Right kidney (tissue), 9 donors: ENCODE measurements at places on chromosomes 4 and X.

GRCh38 chrX:153725039-153725831 is 579 bp downstream of the ABCD1 start:
- DNase-seq, result no peak

GRCh38 chrX:73563738-73564068 is 706 bp downstream of the CHIC1 start:
- no peak for DNase-seq

DNA sequence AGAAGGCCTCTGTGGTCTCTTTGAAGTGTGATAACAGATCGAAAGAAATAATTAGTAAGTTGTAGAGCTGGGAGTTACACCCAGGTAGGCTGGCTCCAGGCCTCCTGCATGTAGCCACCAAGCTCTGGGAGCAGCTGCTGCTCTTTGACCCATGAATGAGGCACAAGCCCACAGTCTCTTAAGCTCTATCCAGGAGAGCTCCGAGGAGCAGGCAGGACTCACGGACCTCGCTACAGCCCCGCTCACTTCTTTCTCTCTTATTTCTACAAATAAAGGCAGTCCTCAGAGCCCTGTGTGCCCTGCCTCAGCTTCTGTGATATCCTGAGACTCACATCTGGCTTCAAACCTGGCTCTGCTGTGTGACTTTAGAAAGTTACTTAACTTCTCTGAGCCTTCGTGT is 86.9 kb downstream of the EVC start:
- no peak for DNase-seq

DNA sequence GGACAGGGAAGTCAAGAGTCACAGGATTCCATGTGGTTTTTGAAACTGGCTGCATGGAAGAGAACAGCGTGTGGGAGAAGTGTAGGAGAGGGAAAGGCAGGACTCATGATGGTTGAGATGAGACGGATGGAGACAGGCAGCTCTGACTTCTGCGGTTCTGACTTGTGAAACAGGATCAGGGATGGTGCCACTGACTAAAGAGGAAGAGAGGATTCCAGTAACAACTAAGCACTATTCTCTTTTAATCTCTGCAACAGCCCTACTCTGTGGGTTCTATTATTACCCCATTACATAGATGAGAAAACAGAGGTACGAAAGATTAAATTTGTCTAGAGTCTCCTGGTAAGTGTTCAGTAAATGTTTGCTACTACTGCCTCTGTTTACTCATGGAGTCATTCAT is 156.3 kb downstream of the CBR4 start:
- no peak for DNase-seq

DNA sequence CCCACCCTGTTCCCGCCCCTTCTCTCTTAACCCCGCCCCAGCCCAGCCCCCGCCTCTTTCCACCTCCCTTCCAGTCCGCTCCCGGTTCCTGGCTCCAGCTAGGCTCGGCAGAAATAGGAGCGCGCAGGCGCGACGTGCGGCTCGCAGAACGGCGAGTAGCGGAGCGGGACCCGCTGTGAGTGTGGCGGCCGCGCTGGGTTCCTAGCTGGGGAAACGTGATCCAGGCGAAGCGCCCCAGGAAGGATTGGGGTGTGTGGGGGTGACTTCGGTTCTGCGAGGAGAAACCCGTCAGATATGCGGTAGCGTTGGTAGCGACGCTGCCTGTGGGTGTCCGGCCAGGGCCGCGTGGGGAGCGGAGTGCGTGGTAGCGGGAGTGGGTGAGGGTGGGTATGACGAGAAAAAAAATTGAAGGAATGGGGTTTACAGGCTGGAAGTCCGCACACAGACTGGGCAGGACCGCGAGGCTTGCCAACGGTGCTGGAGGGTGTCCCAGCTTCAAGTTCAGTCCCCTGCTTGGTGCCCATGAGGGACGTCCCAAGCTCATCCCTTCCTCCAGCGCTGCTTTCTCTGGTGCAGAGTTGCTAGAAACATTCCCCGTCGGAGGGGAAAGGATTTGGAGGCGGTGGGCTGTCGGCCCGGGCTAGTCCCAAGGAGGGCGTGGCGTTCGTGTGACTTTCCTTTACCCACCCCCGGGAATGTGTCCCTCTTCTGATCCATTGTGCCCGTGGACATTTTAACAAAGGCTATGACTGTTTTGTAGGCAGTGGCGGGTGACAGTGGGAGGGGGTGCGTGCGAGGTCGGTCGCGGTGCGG is at the start of gene PRRG1:
Gene PRRG1 (plus strand): TSS at position 144 of the 813 bp plus-strand sequence. CDS start 56,886 bp downstream, outside the sequence.
- peak; percentile 83 for DNase-seq

GRCh38 chr4:131084997-131085396 is 1989.0 kb downstream of the C4orf33 start:
- no peak for DNase-seq

DNA sequence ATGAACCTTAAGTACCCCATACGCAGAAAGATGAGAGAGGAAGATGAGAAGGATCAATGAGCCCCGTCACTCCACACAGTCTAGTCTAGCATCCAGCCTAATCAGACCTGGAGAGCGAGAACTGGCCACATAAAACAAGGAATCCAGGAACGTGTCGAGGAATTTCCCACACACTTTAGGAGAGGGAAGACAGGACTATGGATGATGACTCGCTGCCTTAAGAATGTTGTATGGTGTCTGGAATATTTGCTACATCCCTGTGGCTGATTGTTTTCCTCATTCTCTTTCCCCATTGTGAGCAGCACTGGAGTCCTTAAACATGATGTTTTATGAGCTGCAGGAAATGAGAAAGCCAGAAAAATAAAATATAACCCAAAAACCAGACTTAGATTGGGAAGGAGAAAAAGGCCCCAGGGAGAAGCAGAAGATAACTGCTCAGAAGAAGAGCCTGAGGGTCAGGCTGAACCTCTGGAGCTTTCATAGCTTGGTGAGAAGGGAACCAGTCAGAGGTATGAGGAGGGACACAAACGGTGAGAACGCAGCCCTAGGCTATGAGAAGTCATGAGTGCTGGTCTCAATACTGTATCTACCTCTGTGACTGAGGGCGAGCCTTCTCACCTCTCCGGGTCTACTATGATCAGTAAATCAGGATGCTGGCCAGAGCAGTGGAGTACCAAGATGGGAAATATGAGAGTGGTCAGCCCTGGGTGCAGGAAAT is 139.5 kb upstream of the NOCT start:
- no peak for DNase-seq

GRCh38 chrX:16445166-16445752 is 204.7 kb upstream of the S100G start:
- no peak for DNase-seq

GRCh38 chr4:183871581-183871980 is 33.5 kb upstream of the STOX2 start:
- DNase-seq, result no peak

- DNase-seq, result no peak
Measured at GRCh38 chrX:131703646-131704045, 159.8 kb downstream of the OR13H1 start.

GRCh38 chr4:138039010-138039409 is 203.1 kb downstream of the SLC7A11 start:
- DNase-seq, result no peak

- DNase-seq, result no peak
Measured at GRCh38 chr4:6734165-6734786, 18.3 kb downstream of the BLOC1S4 start.

- DNase-seq, result no peak
Measured at GRCh38 chrX:41737065-41737464, 13.1 kb downstream of the GPR82 start.

- DNase-seq, result no peak
Measured at GRCh38 chr4:25500626-25501316, 123.7 kb downstream of the ANAPC4 start.

GRCh38 chrX:24023972-24024669 is 2.9 kb downstream of the KLHL15 start:
- no peak for DNase-seq

GRCh38 chr4:79050541-79050880 is 111.3 kb upstream of the PAQR3 start:
- DNase-seq, result no peak

GRCh38 chrX:37779857-37780256 is at the start of gene CYBB:
Gene CYBB (plus strand): TSS chrX:37780059. CDS start chrX:37780078, 19 bp downstream.
- no peak for DNase-seq

DNA sequence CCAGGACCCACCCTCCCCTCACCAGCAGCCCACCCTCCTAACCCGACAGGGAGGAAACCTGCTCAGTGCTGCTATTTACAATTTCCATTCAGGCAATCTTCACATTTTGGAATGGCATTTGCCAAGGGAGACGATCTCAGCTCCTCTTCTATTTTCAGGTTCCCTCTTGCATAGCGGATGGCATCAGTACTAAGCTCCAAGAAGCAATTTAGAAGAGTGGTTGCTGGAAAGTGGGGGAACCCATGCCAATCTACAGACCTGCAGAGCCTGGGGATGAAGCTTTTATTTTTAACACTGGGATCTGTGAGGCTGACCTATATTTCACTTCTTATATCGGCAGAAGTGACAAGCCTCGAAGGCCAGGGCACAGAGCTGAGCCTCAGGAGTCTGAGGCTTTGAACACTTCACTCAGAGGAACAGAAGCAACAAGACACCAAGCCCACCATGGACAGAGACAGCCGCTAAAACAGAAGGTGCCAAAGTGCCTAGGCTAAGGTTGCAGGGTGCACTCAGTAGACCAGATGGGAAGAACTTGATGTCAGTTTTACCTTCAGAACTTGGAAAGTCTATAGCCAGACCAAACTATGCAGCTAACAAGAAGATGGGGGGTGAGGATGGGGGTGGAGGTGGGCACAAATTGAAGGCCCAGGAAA is 44.0 kb downstream of the SCD5 start:
- DNase-seq, result no peak

DNA sequence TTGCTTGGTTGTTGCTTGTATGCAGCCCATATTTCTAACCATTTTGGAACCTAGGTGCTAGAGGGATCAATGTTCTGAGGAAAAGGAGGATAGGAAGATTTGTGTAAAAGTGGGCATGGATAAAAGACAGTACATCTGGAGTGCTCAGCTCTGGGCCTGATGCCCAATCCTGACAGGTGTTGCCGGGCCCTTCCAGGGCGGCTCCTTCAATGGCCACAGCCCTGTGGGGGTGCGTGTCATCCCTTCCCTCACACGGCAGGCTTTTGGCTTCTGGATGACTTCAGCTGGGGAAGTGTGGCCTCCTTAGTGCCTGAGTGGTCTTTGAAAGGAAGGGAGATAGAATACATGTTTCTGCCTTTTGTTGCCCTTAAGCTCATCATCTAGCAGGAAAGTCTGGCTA is 47.2 kb downstream of the NELFA start:
- DNase-seq, result no peak

GRCh38 chrX:137848266-137848905 is 282.5 kb downstream of the ZIC3 start:
- no peak for DNase-seq

DNA sequence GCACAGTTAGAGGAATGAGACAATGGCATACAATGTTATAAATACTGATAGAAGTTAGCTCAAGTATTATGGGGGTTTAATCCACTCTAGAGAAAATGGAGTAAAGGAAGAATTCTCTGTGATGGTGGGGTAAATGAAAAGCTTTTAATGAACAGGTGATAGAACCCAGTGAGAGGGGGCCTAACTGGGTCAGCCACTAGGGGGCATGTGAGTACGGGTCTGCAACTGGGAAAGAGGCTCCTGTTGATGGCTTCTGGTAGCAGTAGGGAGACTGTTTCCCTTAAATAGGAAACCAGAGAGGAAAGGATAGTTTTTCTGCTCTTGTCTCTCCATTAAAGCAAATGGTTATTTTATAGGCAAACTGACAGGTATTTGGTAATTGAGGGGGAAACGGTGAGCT is 132.8 kb upstream of the GPR101 start:
- no peak for DNase-seq

GRCh38 chr4:61773655-61774245 is 573.6 kb downstream of the ADGRL3 start:
- no peak for DNase-seq

GRCh38 chr4:152585023-152585441 is 49.1 kb upstream of the FBXW7 start:
- DNase-seq, result no peak

DNA sequence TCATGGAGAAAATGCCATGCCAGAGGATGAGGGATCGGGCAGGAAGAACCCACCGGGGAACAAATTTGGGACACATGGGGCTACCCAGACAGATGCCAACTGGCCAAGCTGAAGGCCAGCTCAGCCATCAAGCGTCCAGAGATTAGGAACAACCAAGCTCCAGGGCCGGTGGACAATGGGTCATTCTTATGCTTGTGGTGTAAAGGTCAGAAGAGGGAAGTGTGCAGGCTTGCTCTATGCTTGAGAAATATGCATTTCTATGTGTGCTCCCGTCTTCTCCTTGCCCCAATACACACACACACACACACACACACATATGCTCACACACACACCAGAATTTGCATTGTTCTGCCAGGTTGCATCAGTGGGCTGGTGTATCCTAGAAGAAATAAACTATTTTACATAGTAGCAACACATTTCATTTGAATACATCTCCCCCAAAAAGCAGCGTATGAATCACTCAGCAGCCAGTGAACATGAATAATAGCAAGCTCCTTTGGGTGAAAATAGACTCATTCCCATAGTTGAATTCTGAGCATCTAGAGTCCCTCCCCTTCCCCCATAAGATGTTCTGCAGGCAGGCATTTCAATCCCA is 201.9 kb upstream of the PPARGC1A start:
- DNase-seq, result no peak

- DNase-seq, result peak; percentile 52
Measured at GRCh38 chrX:25017667-25018247, 2.0 kb upstream of the ARX start.
